Neural progenitor cell (in vitro differentiated cells): ENCODE measurements at places on chromosomes 6 and 20. TPM values are rescaled to one million over a fixed set of nuclear protein-coding genes. Genes with fewer than 3 reads are reported as not detected.

DNA sequence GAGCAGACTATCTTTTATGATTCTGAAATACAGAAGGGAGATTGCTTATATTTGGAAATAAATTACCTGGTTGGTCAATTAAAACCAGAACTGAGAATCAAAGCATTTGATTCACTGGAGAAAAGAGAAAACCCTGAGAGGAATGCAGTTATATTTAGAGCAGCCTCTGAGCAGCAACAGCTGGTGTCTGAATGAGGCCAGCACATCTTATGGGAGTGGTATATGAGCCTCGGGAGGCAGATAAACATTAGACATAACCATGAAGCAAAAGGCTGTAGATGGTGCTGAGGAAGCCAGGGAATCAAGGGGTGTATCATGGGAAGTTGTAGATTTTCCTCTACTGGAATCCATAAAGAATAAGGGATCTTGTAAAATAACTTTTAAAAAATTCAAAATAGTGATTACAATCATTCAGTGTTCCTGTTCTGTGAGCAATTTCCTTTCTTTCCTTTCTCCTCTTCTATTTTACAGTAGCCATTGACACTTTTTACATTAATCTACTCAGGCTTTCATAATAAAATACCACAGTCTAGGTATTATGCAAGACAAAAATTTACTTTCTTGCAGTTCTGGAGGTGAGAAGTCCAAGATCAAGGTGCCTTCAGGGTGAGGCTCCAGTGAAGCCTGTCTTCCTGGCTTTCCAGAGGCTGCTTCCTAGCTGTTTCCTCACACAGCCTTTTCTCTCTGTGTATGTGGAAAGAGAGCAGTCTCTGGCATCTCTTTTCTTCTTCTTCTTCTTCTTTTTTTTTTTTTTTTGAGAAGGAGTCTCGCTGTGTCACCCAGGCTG is 32.8 kb upstream of the ENPP5 start:
- no peaks in the 10 kb centered on the region for H3K4me1 ChIP-seq
- no peaks in the 10 kb centered on the region for H3K36me3 ChIP-seq
- H3K4me3 ChIP-seq: no peak overlapping the region
- DNase-seq: no peak
- no peak overlapping the region for H3K27ac ChIP-seq

GRCh38 chr6:48426636-48427035 is 315.6 kb upstream of the PTCHD4 start:
- H3K4me1 ChIP-seq: no peaks in the 10 kb centered on the region
- H3K27me3 ChIP-seq: no peaks in the 10 kb centered on the region
- H3K4me3 ChIP-seq: no peak overlapping the region
- no peak for DNase-seq
- H3K27ac ChIP-seq: no peak overlapping the region
- H3K36me3 ChIP-seq: no peaks in the 10 kb centered on the region

Gene DEFB124
- total RNA-seq: not detected in 2 replicates

DNA sequence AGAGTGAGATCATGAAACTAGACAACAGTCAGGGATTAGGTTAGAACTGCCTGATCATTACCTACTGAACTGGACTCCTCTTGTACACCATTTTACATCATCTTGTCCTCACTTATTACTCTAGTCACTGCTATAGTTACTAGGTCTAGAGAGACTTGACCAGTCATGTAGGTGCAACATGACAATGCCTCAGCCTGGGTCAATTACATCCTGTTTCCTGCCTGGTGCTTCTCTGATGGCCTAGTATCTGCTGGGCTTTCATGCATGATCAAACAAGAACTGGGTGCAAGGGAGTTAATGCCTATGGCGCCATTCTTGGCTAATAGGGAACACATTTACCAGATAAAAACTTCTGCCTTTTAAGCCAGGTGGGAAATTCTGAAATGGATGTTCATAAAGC is 39.2 kb upstream of the MMS22L start:
- H3K4me3 ChIP-seq: no peak overlapping the region
- no peaks in the 10 kb centered on the region for H3K27me3 ChIP-seq
- H3K4me1 ChIP-seq: peaks cover 8% of the 10 kb centered on the region
- DNase-seq: no peak

Gene SLC24A3
- 0.21 and 0.31 TPM in 2 replicates for total RNA-seq

DNA sequence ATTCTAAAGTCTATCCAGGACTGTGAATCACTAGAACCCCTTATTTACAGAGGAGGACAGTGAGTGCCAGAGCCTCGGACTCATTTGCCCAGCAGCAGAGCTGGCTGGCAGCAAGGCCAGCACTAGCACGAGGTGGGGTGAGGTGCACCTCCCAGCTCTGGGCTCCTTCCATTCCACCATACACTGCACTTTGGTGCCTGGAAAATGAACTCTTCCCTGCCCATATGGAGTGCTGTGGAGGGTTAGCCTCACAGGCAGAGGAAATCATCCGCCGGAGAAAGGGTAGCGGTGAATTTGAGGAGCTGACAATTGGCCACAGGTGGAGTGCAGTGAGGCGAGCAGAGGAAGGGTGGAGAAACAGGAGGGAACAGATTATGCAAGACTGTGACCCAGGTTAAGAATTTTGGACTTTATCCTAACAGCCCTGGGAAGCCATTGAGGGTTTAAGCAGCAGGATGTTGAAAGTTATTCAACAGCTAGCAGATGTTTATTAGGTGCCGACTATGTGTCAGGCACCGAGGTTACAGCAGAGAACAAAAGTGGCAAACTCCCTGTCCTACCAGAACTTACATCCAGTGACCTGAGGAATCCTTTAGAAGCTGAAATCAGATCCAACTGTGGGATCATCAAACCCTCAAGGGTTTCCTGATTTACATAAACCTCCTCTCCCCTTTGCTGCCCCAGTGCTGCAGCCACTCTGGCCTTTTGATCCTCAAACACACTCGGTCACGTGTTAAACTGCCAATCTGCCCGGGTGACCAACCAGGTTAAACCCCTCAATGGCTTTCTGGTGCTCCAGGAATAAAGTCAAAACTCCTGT is 6.2 kb downstream of the TRIM26 start:
- DNase-seq: peak; percentile 58
- no peak overlapping the region for H3K4me3 ChIP-seq
- H3K27me3 ChIP-seq: no peaks in the 10 kb centered on the region
- peaks cover 35% of the 10 kb centered on the region for H3K4me1 ChIP-seq
- no peaks in the 10 kb centered on the region for H3K36me3 ChIP-seq
- peak overlapping the region; percentile 78 for H3K27ac ChIP-seq

DNA sequence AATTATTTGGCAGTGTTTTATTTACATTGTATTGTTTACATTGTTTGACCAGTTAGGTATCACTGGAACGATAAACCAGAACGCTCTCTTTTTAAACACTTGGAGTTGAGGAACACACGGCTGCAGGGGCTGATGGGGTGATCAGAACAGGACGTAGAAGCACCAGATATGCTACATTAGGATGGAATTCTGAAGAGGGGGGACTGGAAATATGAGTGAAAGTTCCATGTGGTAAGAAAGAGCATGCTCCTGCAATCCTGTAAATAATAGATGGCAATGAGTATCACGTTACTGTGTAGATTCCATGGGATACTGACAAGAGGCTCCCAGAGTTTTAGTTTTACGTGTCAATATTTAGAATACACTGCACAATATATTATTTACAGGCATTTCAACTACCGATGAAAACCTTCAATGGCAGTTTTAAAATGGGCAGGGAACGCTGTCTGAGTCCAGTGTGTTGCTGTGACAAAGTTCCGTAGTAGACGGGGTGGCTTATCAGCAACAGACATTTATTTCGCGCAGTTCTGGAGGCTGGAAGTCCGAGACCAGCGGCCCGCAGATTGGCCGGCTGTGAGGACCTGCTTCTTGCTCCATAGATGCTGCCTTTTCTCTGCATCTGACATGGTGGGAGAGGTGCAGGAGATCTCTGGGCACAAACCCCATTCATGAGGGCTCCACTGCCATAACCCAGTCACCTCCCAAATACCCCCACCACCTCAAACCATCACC is 43.1 kb downstream of the SYNJ2 start:
- H3K36me3 ChIP-seq: no peaks in the 10 kb centered on the region
- DNase-seq: no peak
- H3K4me3 ChIP-seq: no peak overlapping the region
- no peaks in the 10 kb centered on the region for H3K27me3 ChIP-seq
- H3K27ac ChIP-seq: no peak overlapping the region
- H3K4me1 ChIP-seq: no peaks in the 10 kb centered on the region

Gene NR2E1
- 0.25 and 1.0 TPM in 2 replicates for total RNA-seq

Gene PDSS2
- 11.6 and 14.9 TPM in 2 replicates for total RNA-seq

GRCh38 chr6:38755874-38756273 is 40.8 kb downstream of the DNAH8 start:
- no peak overlapping the region for H3K27ac ChIP-seq
- H3K4me3 ChIP-seq: no peak overlapping the region
- H3K36me3 ChIP-seq: no peaks in the 10 kb centered on the region
- DNase-seq: no peak

- no peak overlapping the region for H3K4me3 ChIP-seq
- H3K4me1 ChIP-seq: peaks cover 28% of the 10 kb centered on the region
- no peaks in the 10 kb centered on the region for H3K27me3 ChIP-seq
- peak overlapping the region; percentile 39 for H3K27ac ChIP-seq
Observed at GRCh38 chr6:63963769-63964315, 328.2 kb downstream of the PHF3 start.

GRCh38 chr6:16543521-16543920 is 217.7 kb downstream of the ATXN1 start:
- H3K27ac ChIP-seq: no peak overlapping the region
- H3K36me3 ChIP-seq: no peaks in the 10 kb centered on the region
- peaks cover 4% of the 10 kb centered on the region for H3K4me1 ChIP-seq
- no peak overlapping the region for H3K4me3 ChIP-seq
- H3K27me3 ChIP-seq: no peaks in the 10 kb centered on the region
- no peak for DNase-seq

GRCh38 chr20:9759392-9759791 is 79.5 kb downstream of the PAK5 start:
- H3K4me3 ChIP-seq: no peak overlapping the region
- H3K36me3 ChIP-seq: no peaks in the 10 kb centered on the region
- no peak overlapping the region for H3K27ac ChIP-seq
- H3K4me1 ChIP-seq: no peaks in the 10 kb centered on the region
- H3K27me3 ChIP-seq: no peaks in the 10 kb centered on the region

DNA sequence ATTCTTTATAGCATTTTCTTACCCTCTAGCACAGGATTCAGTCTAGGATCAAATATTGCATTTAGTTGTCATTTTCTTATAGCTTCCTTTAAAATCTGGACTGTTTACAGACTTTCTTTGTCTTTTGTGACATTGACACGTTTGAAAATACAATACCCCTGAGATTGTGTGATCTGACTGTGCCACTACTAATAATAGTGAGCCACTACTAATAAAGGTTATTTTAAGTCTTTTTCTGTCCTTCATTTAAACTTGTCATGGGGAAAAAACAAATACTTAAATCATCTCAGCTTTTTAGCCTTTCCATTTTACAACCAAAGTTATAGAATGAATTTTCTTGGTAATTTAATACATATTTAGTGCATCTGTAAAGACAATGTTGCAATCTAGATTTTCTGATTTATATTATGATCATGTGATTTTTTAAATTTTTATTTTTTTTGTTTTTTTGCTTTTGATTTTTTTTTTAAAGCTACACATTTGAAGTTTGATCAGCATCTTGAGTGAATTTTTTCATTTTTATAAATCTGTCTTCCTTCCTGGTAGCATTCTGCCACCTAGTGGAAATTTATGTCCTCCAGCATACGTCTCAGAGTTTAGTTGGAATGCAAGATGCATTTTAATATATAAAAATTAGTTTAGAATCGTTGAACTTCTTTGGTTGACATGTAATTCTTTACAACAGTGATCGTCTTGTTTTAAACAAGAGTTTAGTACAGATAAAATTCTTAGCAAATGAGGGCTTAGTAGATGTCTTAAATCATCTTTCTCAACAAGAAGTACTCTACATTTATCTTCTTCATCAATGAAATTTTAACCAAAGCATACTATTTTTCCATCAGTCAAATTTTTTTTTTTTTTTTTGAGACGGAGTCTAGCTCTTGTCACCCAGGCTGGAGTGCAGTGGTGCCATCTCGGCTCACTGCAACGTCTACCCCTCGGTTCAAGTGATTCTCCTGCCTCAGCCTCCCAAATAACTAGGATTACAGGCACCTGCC is 119.4 kb downstream of the NCOA3 start:
- H3K27ac ChIP-seq: no peak overlapping the region
- no peaks in the 10 kb centered on the region for H3K4me1 ChIP-seq
- DNase-seq: peak; percentile 39
- H3K4me3 ChIP-seq: no peak overlapping the region

- no peaks in the 10 kb centered on the region for H3K27me3 ChIP-seq
- H3K4me3 ChIP-seq: no peak overlapping the region
- peaks cover 3% of the 10 kb centered on the region for H3K4me1 ChIP-seq
- no peaks in the 10 kb centered on the region for H3K36me3 ChIP-seq
- no peak for DNase-seq
Observed at GRCh38 chr6:44315516-44315915, 2.4 kb upstream of the AARS2 start.

- H3K27ac ChIP-seq: no peak overlapping the region
- H3K4me1 ChIP-seq: peaks cover 6% of the 10 kb centered on the region
- H3K4me3 ChIP-seq: no peak overlapping the region
- no peak for DNase-seq
Observed at GRCh38 chr6:97085772-97086171, 161.2 kb downstream of the KLHL32 start.

DNA sequence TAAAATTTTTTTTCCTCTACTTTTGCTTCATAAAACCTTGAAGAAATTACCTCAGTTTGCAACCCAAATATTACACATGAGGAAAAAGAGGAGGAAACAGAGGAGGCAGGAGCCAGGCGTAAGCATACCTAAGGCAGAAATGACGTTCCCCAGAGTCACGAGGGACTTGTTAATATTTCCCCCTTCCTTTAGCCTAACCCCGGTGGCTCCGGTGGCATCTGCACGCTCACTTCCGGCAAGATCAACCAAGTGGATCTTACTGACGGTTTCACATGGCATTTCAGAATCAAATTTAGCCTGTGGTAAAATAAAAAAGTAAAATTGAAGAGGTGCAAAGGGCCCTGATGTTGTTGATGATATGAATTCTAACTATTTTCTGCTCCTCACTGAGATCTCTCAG is 67.4 kb downstream of the KIF16B start:
- no peaks in the 10 kb centered on the region for H3K27me3 ChIP-seq
- no peak for DNase-seq
- peaks cover 5% of the 10 kb centered on the region for H3K4me1 ChIP-seq
- H3K4me3 ChIP-seq: no peak overlapping the region
- no peaks in the 10 kb centered on the region for H3K36me3 ChIP-seq

Gene TRIM40
- total RNA-seq: not detected in 2 replicates

Gene ANKRD6
- total RNA-seq: 36.3 and 45.0 TPM in 2 replicates

Gene MAS1
- total RNA-seq: not detected in 2 replicates

GRCh38 chr6:149429427-149430360 is 29.6 kb downstream of the SUMO4 start:
- H3K27ac ChIP-seq: no peak overlapping the region
- H3K27me3 ChIP-seq: no peaks in the 10 kb centered on the region
- DNase-seq: no peak
- no peak overlapping the region for H3K4me3 ChIP-seq
- peaks cover 12% of the 10 kb centered on the region for H3K4me1 ChIP-seq

Gene CST4
- total RNA-seq: not detected in 2 replicates

Gene NHSL1
- total RNA-seq: 7.7 and 12.1 TPM in 2 replicates

Gene IL17A
- not detected in 2 replicates for total RNA-seq
